ENCODE measurements at places on chromosomes 1 and 21.

DNA sequence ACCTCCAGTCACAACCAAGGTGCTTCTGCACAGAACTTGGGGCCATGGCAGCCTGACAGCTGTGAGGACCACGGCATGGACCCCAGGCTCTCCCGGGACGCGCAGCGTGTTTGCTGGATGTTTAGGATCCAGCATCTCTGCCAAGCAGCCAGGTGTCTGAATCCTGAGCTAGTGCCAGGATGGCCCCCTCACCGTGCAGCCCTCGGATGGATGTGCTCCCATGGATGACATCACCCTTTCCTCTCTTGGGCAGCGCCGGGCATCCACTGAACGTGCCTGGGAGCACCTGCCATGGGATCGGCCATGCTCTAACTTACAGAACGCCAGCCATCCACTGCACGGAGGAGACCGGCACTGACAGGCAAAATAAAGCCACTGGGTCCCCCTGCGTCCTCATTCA is 53.9 kb downstream of the PRDM15 start:
- DNase-seq: no peak

GRCh38 chr1:206895325-206895724 is 1.9 kb upstream of the IL24 start:
- no peak for DNase-seq

GRCh38 chr1:167762061-167762746 is 40.4 kb downstream of the MPZL1 start:
- peak; percentile 7 for DNase-seq

DNA sequence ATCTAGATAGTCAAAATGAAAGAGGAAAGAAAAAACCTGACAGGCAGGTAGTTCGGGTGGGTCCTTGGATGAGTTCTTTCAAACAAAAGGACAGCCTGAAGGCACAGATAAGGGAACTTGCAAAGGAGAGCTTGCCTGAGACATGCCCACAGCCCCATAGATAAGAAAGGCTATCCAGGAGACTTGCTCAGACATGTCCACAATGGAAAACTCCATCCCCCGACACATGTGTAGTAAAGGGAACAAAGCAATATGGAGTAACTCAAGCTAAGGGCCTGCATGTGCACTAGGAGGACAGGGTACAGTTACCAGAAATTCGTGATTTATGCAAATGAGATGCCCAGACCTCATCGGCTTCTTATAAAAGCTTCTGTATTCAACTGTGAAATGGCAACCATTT is 281.5 kb downstream of the NEGR1 start:
- no peak for DNase-seq

DNA sequence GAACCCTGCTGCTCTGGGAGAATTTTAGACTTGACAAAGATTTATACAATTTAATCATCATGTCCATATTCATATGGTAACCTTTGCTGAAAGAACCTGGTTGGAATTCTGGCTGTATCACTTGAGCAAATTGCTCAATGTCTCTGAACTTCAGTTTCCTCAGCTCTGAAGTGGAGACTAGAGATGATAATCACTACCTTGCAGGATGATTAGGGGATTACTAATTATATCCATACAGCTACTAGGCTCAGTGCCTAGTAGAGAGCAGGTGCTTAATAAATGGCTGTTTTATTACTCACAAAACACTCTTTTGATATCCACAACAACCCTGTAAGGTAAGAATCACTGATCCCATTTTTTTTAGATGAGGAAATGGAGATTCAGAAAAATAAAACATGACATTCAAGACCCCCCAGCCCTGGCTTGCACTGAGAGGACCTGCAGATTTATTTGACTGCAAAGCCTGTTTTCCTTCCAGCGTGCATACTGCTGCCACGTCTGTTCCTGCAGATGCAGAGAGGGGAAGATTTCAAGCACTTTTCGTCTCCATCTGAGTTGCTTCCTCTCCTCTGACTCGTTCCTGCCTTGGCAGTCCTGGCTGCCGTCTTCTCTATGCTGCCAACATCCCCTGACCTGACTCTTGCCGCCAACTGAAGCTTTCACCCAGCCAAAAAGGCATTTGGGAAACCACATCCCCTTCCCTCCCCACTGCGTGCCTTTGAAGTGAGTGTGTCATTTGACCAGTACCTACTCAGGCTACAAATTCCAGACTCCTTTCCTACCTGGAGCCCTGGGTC is 203.0 kb downstream of the PLPP3 start:
- no peak for DNase-seq
